Fibroblast of lung (primary cell): ENCODE measurements at places on chromosomes 12 and 14. TPM values are rescaled to one million over a fixed set of nuclear protein-coding genes. Genes with fewer than 3 reads are reported as not detected.

The TRAF3 gene
- polyA plus RNA-seq = 12.1 and 14.1 TPM in 2 replicates

DNA sequence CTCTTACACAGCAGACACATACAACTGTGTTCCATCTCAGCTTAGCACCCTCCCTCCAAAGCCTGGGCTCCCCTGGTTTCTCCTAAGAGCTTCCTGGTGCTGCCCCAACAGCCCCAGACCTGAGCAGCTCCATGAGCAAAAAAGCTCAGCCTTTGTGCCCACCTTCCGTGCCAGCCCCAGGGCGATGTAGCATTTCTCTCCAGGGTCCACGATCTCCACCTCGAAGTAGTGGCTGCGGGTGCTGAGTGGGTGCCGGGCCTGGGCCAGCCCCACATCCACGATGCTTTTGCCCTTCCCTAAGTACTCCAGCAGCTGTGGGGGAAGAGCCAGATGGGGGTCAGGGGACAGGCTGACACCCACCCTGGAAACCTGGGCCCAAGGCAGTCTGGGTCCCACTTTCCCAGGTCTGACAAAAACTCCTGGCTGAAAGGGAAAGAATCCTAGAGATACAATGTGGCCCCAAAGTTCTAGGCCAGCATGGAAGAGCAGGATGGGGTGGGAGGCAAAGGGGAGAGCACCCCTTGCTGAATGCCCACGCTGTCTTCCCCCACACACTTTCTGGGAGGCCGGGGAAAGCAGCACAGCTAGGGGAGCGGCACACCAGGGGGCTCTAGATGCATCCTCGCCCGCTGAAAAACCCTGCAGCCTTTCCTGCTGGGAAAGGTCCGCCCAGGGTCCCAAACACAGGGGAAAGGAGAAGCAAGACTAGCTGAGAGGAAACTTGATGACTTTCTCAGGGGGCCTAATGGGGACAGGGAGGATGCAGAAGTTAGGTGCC lies 11.0 kb downstream of the SPRYD3 start:
- DNase-seq = no peak

GRCh38 chr12:52662918-52663229 lies 10.9 kb upstream of the KRT2 start:
- DNase-seq = no peak

GRCh38 chr12:14981049-14981448 lies 8.2 kb downstream of the PDE6H start:
- DNase-seq = no peak

The CLEC2A gene
- polyA plus RNA-seq = not detected in 2 replicates

- DNase-seq = no peak
Measured at GRCh38 chr12:77060136-77060882, 5.1 kb downstream of the E2F7 start.

DNA sequence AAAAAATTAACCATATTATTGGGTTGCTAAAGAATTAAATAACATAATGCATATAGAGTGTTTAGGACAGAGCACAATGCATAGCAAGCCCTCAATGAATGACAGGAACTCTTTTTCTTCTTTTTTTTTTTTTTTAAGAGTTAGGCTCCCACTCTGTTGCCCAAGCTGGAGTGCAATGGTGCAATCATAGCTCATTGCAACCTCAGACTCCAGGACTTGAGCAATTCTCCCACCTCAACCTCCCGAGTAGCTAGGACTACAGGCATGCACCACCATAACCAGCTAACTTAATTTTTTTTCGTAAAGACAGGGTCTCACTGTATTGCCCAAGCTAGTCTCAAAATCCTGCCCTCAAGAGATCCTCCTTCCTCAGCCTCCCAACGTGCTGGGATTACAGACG lies 20.5 kb upstream of the MTERF2 start:
- no peak for DNase-seq

The TAS2R31 gene
- 0.15 and 0.73 TPM in 2 replicates for polyA plus RNA-seq

The WASHC4 gene
- polyA plus RNA-seq = 40.2 and 56.5 TPM in 2 replicates

DNA sequence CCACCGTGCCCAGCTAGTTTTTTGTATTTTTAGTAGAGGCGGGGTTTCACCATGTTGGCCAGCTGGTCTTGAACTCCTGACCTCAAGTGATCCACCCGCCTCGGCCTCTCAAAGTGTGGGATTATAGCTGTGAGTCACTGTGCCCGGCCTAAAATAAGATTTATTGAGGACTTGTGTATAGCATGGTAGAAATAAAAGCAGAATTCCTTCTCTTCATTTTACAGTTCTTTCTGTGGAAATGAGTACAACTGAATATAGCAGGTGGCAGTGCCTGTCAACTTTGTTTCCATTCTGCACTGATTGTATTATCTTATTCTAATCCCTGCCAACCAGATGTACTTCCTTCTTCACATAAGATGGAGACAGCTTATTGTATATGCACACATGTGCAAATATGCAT lies 41.0 kb downstream of the DIP2B start:
- no peak for DNase-seq

GRCh38 chr14:101289911-101290310 lies 271.4 kb upstream of the DIO3 start:
- DNase-seq = no peak

The DNAJC22 gene
- 2.4 and 5.7 TPM in 2 replicates for polyA plus RNA-seq

The MMP14 gene
- polyA plus RNA-seq = 393 and 397 TPM in 2 replicates

GRCh38 chr14:22276913-22277816 lies 311.9 kb downstream of the DAD1 start:
- DNase-seq = peak; percentile 14

The CYP46A1 gene
- 0.09 and 0.11 TPM in 2 replicates for polyA plus RNA-seq

DNA sequence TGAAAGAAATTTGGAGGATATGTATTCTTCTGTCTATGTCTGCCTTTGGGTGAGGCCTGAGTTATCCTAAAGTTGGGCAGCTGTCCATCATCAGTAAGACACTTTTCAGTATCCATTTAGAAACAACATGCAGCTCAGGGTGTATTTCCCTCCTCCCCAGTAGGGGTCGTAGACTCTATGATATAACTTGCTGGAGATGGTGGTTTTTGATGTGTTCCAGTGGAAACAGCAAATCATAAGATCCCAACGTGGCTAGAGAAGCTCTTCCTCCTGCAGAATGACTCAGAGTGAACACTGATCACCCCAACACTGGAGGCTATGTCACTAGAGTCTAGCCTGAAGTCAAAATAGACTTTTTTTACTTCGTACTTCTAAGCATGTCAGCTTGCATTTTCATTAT lies 331.6 kb upstream of the STXBP6 start:
- DNase-seq = no peak

DNA sequence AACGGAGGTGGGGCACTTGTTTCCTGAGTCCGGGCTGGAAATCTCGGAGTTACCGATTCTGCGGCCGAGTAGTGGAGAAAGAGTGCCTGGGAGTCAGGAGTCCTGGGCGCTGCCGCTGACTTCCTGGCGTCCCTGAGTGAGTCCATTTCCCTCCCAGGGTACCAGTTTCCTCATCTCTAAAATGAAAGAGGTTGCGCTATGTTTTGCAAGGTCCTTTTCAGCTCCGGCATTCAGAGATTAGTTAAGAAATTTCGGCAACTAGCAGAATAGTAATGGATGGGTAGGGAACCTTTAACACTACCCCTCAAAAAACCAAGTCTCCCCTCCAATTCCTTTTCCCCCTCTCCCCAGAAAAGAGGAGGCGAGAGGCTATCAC lies 724 bp downstream of the BLOC1S1 start:
- no peak for DNase-seq
